ENCODE measurements at places on chromosomes 11 and 22.

GRCh38 chr11:69078930-69079605 lies 30.3 kb downstream of the TPCN2 start:
- DNase-seq = no peak

GRCh38 chr11:95379479-95379878 lies 148.5 kb upstream of the SESN3 start:
- DNase-seq = no peak

DNA sequence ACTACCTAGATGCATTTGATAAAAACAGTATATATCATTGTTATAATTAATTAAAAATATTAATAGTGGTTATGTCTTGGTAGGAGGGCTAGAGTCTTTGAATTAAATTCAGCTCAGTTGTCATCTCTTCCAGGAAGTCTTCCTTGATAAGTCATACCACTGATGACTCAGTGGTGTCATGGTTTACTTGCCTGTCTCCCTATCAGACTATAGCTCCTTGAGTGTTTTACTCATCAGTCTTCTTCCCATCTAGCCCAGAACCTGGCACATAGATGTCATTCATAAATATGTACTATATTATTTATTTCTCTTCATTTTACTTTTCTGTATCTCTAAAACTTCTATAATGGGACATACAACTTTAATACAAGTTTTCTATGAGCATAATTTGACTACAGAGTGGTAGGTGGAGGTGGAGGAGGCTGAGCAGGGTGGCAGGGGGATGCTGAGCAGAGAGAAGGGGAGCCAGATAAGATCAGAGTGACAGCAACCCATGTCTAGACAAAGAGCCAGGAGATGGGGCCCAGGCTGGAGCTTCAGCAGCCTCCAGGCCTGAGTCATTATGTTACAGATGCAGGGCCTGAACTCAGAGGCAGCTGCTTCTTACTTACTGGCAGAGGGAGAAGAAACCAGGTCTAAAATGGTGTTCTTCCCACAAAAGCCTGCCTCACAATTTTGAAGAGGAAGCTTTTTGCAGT lies 82.3 kb upstream of the PHOX2A start:
- peak; percentile 53 for DNase-seq

DNA sequence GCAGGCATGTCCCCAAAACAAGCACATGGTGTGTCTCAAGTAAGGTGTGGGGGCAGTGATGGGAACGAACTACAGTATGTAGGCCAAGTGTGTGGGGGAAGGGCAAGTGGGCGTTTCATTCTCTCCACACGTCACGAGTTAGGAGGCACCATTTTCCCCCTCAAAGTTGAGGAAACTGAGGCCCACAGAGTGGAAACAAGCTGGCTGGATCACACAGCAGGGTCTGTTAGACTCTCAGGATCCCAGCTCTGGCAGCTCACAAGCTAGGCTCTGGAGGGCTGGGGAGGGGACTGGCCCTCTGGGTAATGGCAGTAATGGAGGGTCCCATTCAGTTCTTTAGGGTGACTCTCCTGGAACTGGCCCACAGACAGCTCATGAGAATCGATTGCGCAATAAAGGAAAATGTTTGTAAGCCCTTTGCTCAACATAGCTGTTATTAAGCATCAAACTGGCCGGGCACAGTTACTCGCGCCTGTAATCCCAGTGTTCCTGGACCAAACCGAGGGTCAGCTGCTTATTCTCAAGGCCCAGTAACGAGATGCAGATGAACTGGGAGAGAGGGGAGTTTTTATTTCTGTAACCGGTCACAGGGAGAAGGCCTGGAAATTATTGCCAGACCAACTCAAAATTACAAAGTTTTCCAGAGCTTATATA lies 24.1 kb upstream of the TUB start:
- no peak for DNase-seq

- DNase-seq = no peak
These were observed 62.7 kb downstream of the CD82 start for GRCh38 chr11:44627911-44628729.

- DNase-seq = peak; percentile 70
These were observed 1.4 kb upstream of the DGAT2 start for GRCh38 chr11:75767228-75767572.

- DNase-seq = no peak
These were observed 27.9 kb upstream of the RBMXL2 start for GRCh38 chr11:7060868-7061267.

GRCh38 chr11:125272821-125273220 lies 108.3 kb downstream of the PKNOX2 start:
- peak; percentile 25 for DNase-seq

GRCh38 chr11:71325418-71326327 lies 73.3 kb upstream of the SHANK2 start:
- DNase-seq = no peak

GRCh38 chr22:17109113-17109865 lies 11.9 kb downstream of the TMEM121B start:
- no peak for DNase-seq

DNA sequence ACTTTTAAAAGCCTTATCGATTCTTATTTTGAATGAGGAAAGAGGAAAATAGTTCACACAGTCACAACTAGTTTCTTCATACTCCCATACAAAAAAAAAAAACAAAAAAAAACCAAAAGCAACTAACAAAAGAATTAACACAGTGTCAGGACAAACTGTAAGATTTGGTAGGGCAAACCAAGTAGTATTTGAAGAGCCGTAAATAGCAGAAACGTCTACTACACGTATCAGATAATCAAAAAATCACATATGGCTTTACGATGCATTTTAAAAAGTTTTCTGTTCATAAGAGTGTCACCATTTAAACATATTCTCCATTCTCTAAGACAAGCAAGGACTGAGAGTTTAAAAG lies 2.3 kb downstream of the PICALM start:
- no peak for DNase-seq

- DNase-seq = no peak
These were observed 12.5 kb upstream of the GRIK4 start for GRCh38 chr11:120499088-120499487.

- no peak for DNase-seq
These were observed 111.8 kb upstream of the TMEM45B start for GRCh38 chr11:129703846-129704245.

- DNase-seq = peak; percentile 91
These were observed 8.5 kb downstream of the MRPL16 start for GRCh38 chr11:59801981-59802638.

- DNase-seq = peak; percentile 82
These were observed 7.4 kb downstream of the OR10D3 start for GRCh38 chr11:124190298-124191139.

All from mesendoderm (in vitro differentiated cells).